ENCODE measurements at places on chromosomes 3 and 15. TPM values are rescaled to one million over a fixed set of nuclear protein-coding genes. Genes with fewer than 3 reads are reported as not detected.

- DNase-seq: no peak
Measured at GRCh38 chr15:25658560-25658959, 204.6 kb downstream of the ATP10A start.

DNA sequence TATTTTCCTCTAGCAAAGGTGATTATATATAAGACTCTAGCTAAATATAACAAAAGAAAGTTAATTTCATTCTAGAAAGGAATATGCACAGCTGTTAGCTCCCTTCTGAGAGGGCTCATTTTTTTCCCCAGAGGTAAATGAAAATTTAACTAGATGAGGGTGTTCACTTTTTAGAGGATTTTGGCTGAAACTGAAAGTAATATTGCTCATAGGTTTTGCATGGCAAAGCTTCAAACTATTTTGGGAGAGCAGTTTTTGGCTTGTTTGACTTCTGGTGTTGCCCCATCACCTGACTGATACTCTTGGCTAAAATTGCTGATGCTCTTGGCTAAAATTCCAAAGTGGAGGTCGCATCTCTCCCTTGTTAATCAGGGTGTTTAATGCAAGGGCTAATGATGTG, 311.9 kb downstream of the EDEM1 start:
- DNase-seq: no peak

DNA sequence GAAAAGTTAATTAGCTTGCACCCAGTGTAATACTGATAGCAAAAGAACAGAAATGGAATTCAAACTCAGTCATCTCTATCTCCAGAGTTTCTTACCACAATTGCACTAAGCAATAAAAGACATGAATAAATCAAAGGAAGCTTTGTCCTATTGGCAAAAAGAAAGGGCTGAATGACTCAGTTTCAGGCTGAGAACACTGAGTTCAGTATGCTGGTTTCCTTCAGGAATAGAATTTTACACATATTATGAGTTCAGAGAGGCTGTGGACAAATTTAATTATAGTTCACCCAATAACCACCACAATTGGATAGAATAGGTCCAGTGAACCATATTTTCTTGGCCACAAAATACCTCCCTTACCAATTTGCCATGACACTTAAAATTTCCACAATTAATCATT, 249.7 kb downstream of the KCNMB2 start:
- no peak for DNase-seq

DNA sequence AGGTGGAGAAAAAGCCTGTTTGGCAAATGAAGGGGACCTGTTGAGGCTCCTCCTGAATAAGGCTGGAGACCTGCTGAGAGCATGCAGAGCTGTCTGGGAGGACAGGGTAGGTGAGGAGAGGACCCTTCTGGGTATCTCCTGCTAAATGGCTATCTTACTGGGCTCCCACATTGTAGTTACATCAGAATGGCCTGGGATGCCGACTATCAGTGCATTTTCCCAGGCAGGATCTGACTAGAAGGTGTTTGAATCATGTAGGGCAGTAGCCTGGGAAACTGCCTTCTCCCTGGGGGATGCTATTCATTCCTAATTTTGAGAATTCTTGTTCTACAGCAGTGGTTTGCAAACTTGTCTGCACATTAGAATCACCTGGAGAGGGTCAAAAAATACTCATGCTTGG, 631 bp downstream of the AGBL1 start:
- DNase-seq: no peak

DNA sequence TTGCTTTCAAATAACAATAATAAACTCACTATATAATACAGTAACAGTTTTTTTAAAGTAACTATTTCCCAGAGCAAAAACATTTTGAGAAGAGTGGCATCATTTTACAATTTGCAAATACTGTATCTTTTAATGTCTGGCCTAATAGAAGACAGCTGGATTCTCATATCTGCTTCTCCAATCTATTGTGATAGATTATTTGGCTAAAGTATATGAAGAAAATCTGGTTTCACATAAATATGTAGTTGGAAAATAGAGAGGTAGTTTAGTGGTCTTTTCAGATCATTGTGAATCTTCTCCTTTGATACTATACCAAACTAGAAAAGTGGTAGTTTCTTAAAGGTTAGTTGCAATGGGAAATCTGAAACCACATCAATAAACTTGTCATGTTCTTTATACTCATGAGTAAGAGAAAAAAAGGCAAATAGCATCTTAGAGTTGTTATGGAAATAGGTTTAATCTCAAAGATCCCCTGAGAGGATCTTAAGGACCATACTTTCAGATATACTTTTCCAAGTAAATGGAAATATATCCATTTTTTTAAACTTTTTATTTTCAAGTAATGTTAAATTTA, 124.8 kb upstream of the NR2E3 start:
- no peak for DNase-seq

The RPL14 gene
- 2,243 TPM for polyA plus RNA-seq

The CHRNA5 gene
- 1.6 TPM for polyA plus RNA-seq

GRCh38 chr3:29427266-29428103, 146.6 kb downstream of the RBMS3 start:
- no peak for DNase-seq

GRCh38 chr15:74788042-74788682, 6.3 kb downstream of the CSK start:
- DNase-seq: no peak

- no peak for DNase-seq
Measured at GRCh38 chr3:117393119-117393518, 683.5 kb downstream of the TUSC7 start.

The ALCAM gene
- polyA plus RNA-seq: 9.1 TPM

DNA sequence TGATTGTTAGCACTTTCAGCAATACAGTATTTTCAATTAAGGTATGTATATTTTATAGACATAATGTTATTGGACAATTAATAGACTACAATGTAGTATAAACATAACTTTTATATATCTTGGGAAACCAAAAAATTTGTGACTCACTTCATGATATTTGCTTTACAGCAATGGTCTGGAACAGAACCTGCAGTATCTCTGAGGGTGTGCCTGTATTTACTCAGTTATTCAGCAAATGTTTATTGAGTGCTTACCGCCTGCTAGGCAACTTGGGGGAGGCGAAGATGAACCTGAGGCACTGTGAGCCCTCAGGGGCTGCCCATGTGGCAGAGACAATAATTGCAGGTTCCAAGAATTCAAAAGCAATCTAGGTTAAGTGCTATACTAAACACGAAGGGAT, 144.8 kb downstream of the GABRB3 start:
- DNase-seq: no peak

- DNase-seq: no peak
Measured at GRCh38 chr15:42707873-42708544, 28.9 kb downstream of the CDAN1 start.

- DNase-seq: no peak
Measured at GRCh38 chr3:88147261-88147660, 2.5 kb upstream of the C3orf38 start.

The TMEM207 gene
- polyA plus RNA-seq: not detected

DNA sequence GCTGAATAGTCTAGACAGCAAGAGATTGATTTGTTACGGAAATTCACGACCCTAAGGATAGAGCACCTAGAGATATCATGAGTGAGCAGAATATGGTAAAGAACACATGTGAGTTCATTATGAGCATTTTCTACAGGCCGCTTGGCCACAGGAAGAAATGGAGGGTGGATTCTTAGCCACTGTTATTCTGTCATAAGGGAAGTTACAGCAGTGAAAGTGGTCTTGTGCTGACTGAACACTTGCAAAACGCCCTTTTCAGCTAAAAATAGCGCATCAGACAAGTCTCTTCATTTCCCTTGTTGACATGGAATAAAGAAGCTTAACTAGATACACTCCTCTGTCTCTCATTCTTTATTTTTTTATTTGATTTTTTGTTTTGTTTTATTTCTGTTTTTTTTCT, 19.8 kb downstream of the DGKG start:
- no peak for DNase-seq

The CA12 gene
- polyA plus RNA-seq: 0.20 TPM

DNA sequence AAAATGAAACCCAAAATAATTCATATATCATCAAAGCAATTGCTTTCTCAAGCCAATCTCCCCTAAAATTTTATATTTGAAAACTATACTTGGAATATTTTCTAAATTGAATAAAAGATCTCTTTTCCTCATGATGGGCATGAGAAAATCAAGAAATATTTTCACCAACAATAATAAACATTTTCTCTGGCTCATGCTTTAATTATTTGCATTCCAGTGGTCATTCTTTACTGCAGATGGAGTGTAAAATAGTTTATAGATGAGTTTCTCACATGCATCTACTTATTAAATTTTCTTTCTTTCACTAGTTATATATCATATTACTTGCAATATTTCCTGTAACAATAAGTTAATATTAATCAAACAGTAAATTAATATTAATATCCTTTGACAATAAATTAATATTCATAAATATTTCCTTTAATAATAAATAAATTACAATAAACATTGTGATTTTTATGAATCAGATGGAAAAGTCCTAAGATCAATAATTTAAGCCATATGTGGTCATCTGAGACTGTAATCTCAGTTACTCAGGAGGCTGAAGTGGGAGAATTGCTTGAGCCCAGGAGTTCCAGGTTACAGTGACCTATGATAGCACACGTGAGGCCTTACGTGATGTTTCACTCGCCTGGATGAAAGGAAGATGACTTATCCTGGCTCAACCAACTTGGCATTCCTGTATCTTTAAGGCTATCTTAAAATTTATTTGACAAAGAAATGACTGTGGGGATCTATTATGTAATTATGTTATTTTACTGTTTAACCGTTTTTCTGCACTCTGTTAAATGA, 958.8 kb downstream of the ZPLD1 start:
- no peak for DNase-seq

DNA sequence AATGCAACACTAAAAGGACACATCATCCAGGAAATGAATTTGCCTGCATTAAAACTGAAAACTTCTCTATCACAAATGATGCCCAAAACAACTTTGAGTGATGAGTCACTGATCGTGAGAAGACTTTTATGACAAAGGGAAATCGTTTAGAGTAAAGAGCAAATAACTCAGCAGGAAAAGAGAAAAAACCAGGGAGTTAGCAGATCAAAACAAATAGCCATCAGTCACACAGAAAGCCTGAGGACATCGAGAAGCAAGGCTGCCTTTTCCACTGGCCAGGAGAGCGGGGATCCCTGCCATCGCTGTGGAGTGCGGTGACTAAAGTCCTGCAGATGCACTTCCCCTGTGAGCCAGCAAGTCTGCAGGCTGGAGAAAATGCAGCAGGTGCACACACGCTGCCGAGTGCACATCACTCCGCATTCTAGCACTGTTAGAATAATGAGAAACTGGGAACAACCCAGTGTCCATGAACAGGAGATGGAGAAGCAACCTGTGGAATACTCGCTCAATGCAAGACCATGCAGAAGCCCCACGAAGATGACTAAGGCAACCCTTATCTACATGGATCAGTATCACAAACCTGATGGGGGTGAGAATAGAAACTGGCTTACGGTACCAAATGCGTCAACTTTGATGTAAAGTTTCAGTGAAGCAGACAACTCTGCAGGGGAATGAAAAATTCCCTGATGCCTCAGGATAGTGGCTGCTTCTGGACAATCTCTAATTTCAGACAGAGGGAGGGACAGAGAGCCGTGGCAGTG, 86.4 kb downstream of the NSMCE3 start:
- no peak for DNase-seq

Data from adrenal gland (tissue), 19 donors.